ENCODE measurements at places on chromosomes 5 and 9.
A peak's percentile ranks its signal among the peaks of the same experiment; 100 is the strongest.

GRCh38 chr5:90878081-90878480 is 319.5 kb downstream of the ADGRV1 start:
- DNase-seq, result no peak

- peak; percentile 89 for DNase-seq
These were observed 45.9 kb downstream of the C9orf50 start for GRCh38 chr9:129574911-129575585.

DNA sequence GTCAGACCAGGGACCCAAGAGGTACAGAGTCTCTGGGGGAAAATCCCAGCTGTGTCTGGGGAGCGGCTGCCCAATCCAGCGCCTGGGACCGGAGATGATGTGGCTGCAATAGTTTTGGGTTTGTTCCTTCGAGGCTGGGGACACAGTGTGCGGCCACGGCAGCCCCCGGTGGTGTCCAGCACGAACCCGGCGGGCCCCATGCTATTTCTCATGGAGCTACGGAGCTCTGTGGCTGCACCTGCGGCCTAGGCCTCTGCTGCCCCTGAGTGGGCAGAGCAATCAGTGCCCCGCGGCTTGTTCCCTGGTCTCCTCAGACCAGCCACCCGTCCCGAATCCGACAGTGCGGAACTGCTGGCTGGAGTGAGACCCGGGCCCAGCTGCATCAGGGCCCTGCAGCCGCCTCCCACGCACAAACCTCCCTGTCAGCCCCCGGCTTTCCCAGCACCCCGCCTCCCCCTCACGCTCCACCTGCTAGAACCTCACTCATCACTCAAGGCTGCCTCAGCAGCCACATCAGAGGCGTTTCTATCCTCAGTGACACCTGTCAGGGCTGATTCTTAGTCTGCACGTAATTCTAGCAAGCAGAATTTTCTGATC is 29.0 kb downstream of the SARDH start:
- DNase-seq, result no peak

GRCh38 chr9:27033815-27034403 is 28.4 kb upstream of the LRRC19 start:
- DNase-seq, result peak; percentile 59

DNA sequence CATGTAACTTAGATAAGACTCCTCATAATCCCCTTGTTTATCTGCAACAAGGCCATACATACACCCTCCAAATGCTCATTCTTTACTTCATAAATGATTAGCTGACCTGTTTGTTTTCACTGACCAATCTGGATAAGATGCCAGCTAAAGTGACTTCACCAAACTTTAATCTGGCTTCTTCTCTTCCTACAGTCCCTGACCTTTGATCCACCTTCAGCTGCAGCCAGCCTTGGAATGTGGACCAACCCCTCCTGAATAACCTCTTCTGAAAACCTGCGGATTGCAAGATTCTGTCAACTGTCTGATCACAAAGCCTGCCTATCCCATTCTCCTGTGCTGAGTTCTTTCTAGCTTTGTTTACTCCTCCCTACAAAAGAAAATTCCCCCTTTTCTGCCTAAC is 476.8 kb downstream of the LRRC70 start:
- no peak for DNase-seq
